ENCODE measurements at places on chromosomes 4 and X. TPM values are rescaled to one million over a fixed set of nuclear protein-coding genes. Genes with fewer than 3 reads are reported as not detected.

DNA sequence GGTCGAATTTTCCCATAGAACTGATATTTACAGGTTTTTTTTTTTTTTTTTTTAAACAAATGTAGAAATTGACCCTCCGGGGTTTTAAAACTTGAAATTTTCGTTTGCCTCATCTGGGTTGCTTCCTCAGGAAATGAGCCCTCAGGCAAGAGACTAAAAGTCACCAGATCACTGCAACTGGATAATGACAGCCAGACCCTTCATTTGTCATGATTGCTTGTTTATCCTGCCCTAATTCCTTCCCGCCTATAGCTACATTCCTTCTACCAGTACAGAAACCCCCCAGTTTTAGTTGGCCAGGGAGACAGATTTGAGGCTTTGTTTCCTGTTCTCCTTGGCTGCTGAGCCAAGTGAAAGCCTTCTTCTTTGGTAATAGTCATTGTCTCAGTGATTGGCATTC lies 44.0 kb upstream of the IGFBP7 start:
- no peak for DNase-seq

NAP1L2 gene
- 2.8 TPM for total RNA-seq

DNA sequence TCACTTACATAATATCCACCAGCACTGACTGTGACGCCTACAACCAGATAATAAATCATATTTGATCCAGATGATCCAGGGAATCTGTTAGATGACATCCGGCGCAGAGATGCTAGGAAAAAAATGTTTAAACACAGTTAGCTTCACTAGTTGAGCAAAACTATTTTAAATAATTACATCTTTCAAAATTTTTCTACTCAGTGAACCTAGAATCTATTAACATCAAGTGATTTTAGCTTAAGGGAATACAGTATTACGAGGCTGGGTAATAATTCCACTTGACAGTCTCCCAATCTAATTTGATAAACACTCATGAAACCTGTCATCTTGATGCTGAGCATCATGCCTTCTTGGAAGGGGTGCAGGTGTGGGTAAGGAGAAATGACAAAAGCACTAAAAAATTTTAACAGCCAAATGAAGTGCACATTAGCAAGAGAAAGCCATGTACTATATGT lies 4.7 kb downstream of the MGARP start:
- DNase-seq, result no peak

- peak; percentile 37 for DNase-seq
These were observed 11.7 kb upstream of the GAGE10 start for GRCh38 chrX:49291615-49292337.

All from adrenal gland (tissue), 19 donors.